Cardiac septum (tissue), 1 donor: ENCODE measurements at places on chromosomes 5 and 9.

- no peak for DNase-seq
Observed at GRCh38 chr5:174723979-174724483, 351 bp upstream of the MSX2 start.

- DNase-seq: no peak
Observed at GRCh38 chr5:65625743-65626142, 916 bp downstream of the SHLD3 start.

GRCh38 chr9:83472221-83472665, 66.0 kb downstream of the FRMD3 start:
- no peak for DNase-seq

- no peak for DNase-seq
Observed at GRCh38 chr9:127589955-127590370, 22.1 kb upstream of the STXBP1 start.

DNA sequence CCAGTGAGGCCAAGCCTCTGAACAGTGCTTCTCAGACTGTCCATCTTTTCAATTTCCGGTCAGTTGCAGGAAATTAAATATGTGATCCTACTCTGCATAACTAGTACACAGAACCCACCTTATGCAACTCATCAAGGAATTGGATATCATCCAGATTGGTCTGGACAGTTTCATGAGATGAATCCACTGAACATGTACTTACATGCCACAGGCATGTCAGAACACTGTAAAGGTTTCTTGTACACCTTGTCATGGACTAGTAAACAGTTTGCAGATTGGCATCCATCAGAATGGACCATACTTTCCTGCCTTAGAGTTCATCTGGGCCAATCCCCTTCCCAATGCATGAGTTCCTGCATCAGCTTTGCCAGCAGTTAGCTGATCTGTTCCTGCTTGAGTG, 30.4 kb downstream of the GARNL3 start:
- DNase-seq: no peak

- no peak for DNase-seq
Observed at GRCh38 chr5:180201051-180201987, 7.7 kb downstream of the RASGEF1C start.

GRCh38 chr5:81558188-81558587, 164.3 kb upstream of the ACOT12 start:
- DNase-seq: no peak

GRCh38 chr5:42988568-42988967, 51.6 kb downstream of the ANXA2R start:
- no peak for DNase-seq

DNA sequence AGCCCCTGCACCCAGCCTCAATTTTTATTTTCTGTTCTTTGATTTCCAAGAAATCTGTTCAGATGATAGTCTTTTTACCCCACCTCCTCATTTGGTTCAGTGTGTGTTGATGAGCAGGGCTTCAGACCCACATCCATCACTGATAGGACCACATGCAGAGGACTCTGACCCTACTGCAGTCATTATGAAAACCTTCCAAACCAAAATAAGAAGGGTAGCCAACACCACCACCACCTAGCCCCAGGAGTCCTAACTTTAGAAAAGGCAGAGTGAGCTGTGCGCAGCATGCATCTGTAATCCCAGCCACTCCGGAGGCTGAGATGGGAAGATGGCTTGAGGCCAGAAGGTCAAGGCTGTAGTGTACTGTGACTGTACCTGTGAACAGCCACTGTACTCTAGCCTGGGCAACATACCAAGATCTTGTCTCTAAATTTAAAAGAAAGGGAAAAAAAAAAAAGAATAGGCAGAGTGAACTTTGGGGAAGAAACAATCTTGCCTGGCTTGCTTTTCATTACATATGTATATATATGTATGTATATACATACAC, 13.0 kb downstream of the CDKN2AIPNL start:
- no peak for DNase-seq

DNA sequence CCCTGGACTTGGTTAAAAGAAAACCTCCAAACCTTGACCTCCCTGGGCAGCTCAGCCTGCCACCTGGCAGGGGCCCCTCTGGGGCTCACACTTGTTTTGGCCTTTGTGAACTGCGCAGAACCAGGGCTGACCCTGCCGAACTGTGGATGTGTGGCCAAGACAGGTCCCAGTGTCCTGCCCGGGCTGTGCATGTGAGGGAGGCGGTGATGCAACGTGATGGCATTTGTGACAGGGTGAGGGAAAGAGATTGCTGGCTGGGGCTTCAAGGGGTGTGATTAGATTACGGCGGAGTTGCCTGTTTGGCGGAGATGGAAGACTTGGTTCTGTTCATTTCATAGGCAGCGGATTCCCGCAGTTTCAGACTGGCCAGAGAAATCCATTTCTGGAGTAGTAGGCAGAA, 30.4 kb upstream of the NKX2-5 start:
- DNase-seq: peak; percentile 88

DNA sequence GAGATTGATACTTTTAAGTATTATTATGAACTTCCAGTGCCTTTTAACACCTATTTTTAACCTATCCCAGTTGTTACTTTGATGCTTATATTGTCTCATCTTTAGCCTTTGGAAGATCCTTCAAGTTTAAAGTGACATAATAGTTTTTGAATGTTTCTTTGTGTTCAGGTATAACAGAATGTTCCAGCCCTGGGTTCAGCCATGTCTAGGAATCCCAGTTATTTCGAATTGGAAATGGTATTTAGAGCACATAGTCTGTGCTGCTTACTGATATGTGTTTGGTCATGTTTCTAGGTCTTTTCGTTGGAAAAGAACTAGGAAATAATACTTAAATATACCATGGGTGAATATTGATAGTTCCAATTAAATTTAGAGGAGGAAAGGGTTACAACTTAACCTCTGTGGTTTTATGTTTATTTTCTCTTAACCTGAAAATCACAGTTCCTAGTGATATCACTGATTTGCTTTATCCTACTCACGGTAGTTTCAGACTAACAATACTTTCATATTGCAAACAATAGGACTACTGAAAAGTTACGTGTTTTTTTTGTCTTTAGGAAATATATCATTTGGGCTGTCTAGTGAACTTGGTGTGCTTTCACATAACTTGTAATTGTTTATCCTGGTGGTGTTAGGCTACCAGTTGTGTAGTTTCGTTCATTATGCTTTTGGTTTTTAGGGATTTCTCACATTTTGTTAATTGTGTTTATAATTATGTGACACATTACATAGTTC, 37.8 kb downstream of the UHRF2 start:
- DNase-seq: no peak

DNA sequence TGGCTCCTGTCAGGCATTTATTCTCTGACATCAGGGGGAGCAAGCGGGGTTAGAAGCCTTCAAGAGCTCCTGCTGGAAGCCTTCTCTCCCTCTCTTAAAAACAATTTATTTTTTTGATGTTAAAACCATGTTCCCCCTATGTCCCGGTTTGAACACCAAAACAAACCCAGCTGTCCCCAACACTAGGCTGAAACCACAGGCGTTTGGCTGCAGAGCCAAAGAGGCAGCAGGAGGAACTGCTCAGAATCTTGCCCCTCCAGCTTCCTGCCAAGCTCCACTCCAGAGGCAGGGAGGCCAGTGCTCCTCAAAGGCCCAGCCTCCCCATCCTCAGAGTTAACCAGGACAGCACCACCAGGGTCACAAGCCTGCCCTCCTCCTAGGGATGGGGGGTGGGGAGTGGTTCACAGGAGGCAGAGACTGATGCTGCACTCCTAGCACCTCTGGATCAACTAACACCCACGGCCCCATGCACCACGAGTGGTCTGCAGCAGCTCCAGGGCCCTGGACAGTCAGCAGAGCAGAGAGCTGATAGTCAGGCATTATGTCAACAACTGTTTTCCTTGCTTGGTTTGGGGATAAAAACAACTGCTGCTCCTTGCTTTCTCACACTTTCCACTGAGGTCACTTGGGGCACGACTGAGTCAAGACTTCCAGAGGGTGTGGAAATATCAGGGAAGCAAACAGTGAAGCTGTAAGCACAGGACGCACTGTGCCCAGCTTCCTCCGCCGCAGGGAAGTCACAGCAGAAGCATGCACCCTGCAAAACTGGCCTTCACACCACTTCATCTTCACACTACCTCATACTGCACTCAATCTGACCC, 96.5 kb upstream of the ADRA1B start:
- no peak for DNase-seq

DNA sequence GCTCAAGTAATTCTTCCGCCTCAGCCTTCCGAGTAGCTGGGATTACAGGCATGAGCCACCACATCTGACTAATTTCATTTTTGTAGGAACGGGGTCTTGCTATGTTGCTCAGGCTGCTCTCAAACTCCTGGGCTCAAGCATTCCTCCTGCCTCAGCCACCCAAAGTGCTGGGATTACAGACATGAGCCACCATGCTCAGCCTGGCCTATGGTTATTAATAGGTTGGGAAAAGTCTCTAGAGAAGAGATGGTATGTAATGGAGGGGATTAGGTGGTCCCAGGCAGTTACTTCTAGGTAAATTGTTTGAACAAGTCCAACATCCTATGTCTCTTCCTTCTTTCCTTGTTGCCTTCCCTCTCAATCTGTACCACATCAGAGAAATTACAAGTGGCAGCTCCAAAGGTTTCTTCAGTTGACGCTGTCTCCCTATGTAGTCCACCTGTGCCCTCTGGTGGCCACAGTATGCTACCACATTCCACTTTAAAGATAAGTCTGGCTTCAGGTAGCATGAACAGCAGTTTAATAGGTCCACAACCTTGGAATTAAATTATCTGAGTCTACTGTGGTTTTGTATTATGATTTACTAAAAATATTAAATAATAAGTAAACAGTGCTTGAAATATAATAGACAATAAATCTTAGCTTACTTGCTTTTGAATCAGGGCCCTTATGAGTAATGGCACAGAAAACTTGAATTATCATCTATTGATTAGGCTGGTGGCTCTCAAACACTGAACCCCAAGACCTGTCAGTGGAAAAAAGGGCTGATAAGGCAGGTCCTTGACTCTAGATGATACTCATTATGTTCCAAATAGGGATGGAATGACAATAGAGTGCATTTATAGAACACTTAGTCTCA, 9.7 kb downstream of the TIGD6 start:
- no peak for DNase-seq

GRCh38 chr5:16520841-16521240, 55.2 kb upstream of the ZNF622 start:
- no peak for DNase-seq

DNA sequence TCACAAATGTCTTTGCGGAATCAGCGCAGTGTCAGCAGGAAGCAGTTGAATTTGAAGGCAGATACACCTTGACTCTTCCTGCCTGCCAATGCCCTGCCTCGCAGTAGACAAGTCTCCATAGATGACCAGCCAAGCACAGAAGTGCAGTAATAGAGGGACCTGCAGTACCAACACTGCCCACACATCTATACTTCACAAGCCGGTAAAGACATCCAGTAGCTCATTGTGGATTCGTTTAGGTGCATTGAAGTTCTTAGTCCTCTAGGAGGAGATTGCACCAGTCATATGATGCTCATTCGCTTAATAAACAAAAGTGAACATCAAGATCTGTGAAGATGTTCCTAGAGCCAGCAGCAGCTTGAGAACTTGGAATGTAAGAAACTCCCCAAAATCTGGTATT, 7.1 kb upstream of the IFNA2 start:
- no peak for DNase-seq

- no peak for DNase-seq
Observed at GRCh38 chr9:76658510-76659231, 105.6 kb upstream of the PCA3 start.

DNA sequence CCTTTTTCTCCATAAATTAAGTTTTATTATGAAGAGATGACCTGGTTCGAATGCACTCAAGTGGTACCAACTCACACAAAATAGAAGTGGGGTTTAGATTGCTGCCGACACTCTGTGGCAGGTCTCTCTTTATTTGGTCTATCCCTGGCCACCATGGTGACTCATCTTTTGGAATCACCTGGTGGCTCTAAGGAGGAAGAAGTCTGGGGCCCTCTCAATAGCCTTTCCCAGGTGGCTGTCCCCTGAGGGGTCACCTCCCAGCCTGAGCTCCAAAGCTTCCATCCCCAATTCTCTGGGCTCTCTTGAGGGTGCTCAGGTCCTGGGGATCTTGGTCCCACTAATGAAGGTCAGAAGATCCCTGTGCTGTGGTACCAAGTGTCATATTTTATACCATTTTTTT, 136.8 kb downstream of the MVB12B start:
- no peak for DNase-seq

DNA sequence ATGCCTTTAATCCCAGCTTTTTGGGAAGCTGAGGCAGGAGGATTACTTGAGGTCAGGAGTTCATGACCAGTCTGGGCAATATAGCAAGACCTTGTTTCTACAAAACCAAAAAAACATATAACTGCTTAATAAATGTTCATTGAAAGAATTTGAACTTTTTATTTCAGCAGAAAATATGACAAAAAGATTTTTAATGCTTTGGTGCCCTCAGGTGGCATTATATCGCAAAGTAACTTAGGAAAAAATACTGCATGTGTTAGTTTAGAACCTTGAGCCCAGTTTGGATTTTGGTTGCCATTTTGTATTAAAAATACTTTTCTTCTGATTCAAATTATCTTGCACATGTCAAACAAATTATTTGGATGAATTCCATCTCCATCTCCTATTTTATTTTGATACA, 103.2 kb downstream of the GPBP1 start:
- no peak for DNase-seq

DNA sequence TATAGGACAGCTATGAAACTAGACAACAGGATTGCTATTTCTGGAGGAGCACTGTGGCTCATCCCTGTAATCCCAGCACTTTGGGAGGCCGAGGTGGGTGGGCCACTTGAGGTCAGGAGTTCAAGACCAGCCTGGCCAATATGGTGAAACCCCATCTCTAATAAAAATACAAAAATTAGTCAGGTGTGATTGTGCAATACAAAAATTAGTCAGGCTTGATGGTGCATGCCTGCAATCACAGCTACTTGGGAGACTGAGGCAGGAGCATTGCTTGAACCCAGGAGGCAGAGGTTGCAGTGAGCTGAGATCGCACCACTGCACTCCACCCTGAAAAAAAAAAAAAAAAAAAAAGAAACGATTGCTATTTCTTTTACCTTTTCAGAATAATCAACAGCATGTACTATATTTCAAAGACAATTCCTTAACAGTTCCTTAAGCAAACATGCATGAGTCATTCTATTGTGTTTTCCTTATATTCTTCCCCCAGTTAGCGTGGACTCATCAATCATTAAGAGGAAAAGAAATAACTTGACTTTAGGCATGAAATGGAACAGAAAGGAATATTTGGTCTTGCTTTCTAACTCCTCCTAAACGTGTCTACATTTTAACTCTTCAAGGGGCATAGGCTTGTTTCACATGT, 162.6 kb downstream of the TAF11L14 start:
- no peak for DNase-seq
